ENCODE measurements at places on chromosomes 11 and 22.
A peak's percentile ranks its signal among the peaks of the same experiment; 100 is the strongest.

GRCh38 chr11:117096201-117096991 lies 1.8 kb downstream of the SIK3 start:
- DNase-seq = peak; percentile 47

- peak; percentile 58 for DNase-seq
Measured at GRCh38 chr11:75063741-75064314, 32.8 kb downstream of the OR2AT4 start.

DNA sequence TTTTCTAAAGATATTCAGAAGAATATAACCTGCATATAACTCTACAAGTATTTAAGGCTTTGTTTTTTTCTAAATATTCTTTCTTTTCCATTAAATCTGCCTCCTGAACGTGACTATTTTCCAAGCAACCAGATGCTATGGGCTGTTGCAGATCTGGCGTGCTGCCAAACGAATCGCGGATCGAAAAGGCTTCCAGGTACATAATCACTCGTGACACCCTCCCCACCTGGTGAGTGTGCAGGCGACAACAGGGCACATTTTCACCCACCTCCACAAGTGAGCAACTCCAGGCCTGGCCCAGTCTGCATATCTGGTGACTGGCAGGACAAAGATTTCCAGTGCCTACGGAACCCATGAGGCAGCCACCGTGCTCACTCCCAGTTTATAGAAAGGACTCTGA lies 660.1 kb downstream of the OPCML start:
- DNase-seq = no peak

DNA sequence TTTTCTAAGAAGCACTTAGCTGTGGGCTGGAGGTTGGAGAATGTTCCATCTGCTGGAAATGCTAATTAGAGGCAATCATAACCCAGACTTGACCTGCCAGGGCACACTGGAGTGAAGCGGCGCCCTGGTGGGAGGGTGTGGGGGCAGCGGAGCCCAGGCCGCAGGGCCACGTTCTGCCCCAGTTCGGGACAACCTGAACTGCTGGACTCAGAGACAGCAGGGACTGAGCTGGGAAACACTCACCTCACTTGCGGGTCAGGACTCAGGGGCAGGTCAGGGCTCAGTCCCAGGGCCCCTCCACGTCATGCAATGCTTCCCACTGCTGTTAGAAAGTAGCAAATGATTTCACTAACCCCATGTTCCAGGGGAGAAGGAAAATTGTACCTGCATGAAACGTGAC lies 316.4 kb downstream of the NTM start:
- DNase-seq = no peak

- DNase-seq = no peak
Measured at GRCh38 chr11:1087961-1088926, 13.6 kb downstream of the MUC2 start.
